Purkinje cell (primary cell): ENCODE measurements at places on chromosomes 12 and 14. TPM values are rescaled to one million over a fixed set of nuclear protein-coding genes. Genes with fewer than 3 reads are reported as not detected.

The ALDH6A1 gene
- polyA plus RNA-seq: 11.3 and 13.2 TPM in 2 replicates

The DPF3 gene
- polyA plus RNA-seq: 5.0 and 7.3 TPM in 2 replicates

The C3AR1 gene
- polyA plus RNA-seq: not detected in 2 replicates

The TGFB3 gene
- 1.8 and 2.2 TPM in 2 replicates for polyA plus RNA-seq

The DYRK4 gene
- polyA plus RNA-seq: 5.5 and 19.3 TPM in 2 replicates

The KLRK1 gene
- polyA plus RNA-seq: not detected in 2 replicates

The RNFT2 gene
- polyA plus RNA-seq: 16.2 and 26.9 TPM in 2 replicates

The AGAP2 gene
- 0.48 and 1.8 TPM in 2 replicates for polyA plus RNA-seq

The KSR2 gene
- polyA plus RNA-seq: 2.4 and 3.0 TPM in 2 replicates

The MAP1LC3B2 gene
- 2.1 and 3.1 TPM in 2 replicates for polyA plus RNA-seq

The ZFC3H1 gene
- polyA plus RNA-seq: 22.3 and 27.6 TPM in 2 replicates

The CLEC9A gene
- not detected in 2 replicates for polyA plus RNA-seq

The TIMM9 gene
- polyA plus RNA-seq: 129 and 150 TPM in 2 replicates

The KRT80 gene
- not detected in 2 replicates for polyA plus RNA-seq

The RFX4 gene
- polyA plus RNA-seq: 5.7 and 7.2 TPM in 2 replicates

The NEDD8 gene
- polyA plus RNA-seq: 1,309 and 1,370 TPM in 2 replicates

The HOXC11 gene
- not detected in 2 replicates for polyA plus RNA-seq

The PPP1R3E gene
- 37.3 and 59.4 TPM in 2 replicates for polyA plus RNA-seq

The MYO1H gene
- polyA plus RNA-seq: not detected in 2 replicates

The LYZ gene
- not detected in 2 replicates for polyA plus RNA-seq

The TRIM9 gene
- polyA plus RNA-seq: 219 and 283 TPM in 2 replicates

The AP5M1 gene
- polyA plus RNA-seq: 75.7 and 81.2 TPM in 2 replicates

The RPGRIP1 gene
- polyA plus RNA-seq: 0.74 and 6.9 TPM in 2 replicates

The ASIC1 gene
- polyA plus RNA-seq: 14.0 and 20.6 TPM in 2 replicates

The SLC6A15 gene
- polyA plus RNA-seq: 72.8 and 75.1 TPM in 2 replicates

The MANSC4 gene
- not detected in 2 replicates for polyA plus RNA-seq

The PRPH gene
- polyA plus RNA-seq: not detected in 2 replicates

The RBM19 gene
- polyA plus RNA-seq: 9.0 and 15.0 TPM in 2 replicates

The AKAP6 gene
- 142 and 178 TPM in 2 replicates for polyA plus RNA-seq

The GPR135 gene
- polyA plus RNA-seq: 0.69 and 2.2 TPM in 2 replicates

The CCDC60 gene
- not detected in 2 replicates for polyA plus RNA-seq

The PTCSC3 gene
- polyA plus RNA-seq: not detected in 2 replicates

The TAMALIN gene
- polyA plus RNA-seq: 2.5 TPM in 1 of 2 replicates, not detected in the other

The PDE3A gene
- 2.7 and 4.2 TPM in 2 replicates for polyA plus RNA-seq

The FAM181A gene
- not detected in 2 replicates for polyA plus RNA-seq

The KLRG1 gene
- polyA plus RNA-seq: 2.8 and 11.9 TPM in 2 replicates

The SLC17A8 gene
- polyA plus RNA-seq: 0.48 TPM in 1 of 2 replicates, not detected in the other

The MYO1A gene
- not detected in 2 replicates for polyA plus RNA-seq

The TMEM117 gene
- 2.8 and 6.0 TPM in 2 replicates for polyA plus RNA-seq

The CHGA gene
- 16.3 TPM in 1 of 2 replicates, not detected in the other for polyA plus RNA-seq

The OLR1 gene
- 0.28 and 1.1 TPM in 2 replicates for polyA plus RNA-seq

The YBX3 gene
- 1.5 and 2.4 TPM in 2 replicates for polyA plus RNA-seq

The CEBPE gene
- polyA plus RNA-seq: not detected in 2 replicates

The C12orf54 gene
- polyA plus RNA-seq: not detected in 2 replicates
